Right ventricle myocardium superior (tissue), 1 donor: ENCODE measurements at places on chromosomes 4 and X.

DNA sequence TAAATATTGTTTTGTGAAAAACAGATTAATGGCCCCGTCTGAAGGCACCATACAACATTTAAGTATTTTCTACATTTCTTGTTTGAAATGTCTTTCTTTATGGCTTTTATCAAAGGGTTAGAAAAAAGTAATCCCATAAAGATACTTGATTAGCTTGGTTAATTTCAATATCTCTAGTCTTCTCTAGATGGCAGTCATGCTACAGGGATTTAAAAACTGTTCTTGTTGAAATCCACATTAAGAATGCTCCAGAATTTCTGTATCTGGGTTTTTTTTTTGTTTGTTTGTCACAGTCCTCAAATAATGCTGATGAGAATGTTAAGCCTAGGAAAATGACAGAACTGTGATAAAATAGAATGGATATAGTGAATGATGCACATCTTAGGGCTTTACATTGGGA lies 109.0 kb upstream of the AADAT start:
- no peak for DNase-seq

- DNase-seq: no peak
Measured at GRCh38 chr4:144599621-144600020, 46.3 kb upstream of the HHIP start.

- no peak for DNase-seq
Measured at GRCh38 chr4:56297776-56298175, 89.5 kb downstream of the AASDH start.

DNA sequence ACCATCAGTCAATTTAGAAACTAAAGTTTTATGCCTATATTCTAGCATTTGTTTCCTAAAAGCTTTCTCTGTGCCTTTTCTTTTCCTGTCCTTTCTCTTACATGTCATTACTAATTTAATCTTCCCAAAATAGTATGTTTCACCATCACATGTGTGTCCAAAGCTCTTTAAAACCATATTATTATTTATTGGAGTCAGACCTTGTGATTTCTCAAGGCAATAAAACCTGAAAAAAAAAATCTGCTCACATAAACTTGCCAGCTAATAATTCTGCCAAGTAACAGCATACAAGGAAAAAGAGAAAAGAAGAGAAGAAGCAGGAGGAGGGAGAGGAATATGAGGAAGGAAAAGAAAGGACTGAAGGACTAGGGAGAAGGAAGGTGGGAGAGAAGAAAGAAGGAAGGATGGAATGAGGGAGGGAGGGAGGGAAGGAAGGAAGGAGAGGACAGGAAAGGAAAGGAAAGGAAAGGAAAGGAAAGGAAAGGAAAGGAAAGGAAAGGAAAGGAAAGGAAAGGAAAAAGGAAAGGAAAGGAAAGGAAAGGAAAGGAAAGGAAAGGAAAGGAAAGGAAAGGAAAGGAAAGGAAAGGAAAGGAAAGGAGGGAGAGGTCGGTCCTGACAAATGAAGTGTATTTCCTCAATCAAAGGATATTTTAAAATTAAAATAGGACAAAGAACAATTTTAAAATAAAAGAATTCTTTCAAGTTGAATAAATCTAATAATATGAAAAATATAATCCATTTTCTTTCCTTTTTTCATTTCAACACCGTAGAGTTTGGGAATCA lies 57.4 kb downstream of the ANTXR2 start:
- no peak for DNase-seq

DNA sequence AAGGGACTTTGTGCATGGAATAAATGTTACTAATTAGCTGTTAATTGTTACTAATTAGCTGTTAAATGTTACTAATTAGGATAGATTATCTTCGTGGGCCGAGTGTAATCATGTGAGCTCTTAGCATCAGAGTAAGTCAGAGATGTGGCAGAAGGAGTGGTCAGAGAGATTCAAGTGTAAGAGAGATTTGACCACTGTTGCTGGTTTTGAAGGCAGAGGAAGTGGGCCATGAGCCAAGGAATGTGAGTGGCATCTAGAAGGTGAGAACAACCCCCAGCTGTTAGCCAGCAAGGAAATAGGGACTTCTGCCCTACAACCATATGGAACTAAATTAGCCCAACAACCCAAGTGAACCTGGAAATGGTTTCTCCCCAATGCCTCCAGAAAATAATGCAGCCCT lies 28.2 kb downstream of the ODAPH start:
- no peak for DNase-seq

- DNase-seq: no peak
Measured at GRCh38 chr4:160825644-160826338, 1338.0 kb downstream of the FSTL5 start.

DNA sequence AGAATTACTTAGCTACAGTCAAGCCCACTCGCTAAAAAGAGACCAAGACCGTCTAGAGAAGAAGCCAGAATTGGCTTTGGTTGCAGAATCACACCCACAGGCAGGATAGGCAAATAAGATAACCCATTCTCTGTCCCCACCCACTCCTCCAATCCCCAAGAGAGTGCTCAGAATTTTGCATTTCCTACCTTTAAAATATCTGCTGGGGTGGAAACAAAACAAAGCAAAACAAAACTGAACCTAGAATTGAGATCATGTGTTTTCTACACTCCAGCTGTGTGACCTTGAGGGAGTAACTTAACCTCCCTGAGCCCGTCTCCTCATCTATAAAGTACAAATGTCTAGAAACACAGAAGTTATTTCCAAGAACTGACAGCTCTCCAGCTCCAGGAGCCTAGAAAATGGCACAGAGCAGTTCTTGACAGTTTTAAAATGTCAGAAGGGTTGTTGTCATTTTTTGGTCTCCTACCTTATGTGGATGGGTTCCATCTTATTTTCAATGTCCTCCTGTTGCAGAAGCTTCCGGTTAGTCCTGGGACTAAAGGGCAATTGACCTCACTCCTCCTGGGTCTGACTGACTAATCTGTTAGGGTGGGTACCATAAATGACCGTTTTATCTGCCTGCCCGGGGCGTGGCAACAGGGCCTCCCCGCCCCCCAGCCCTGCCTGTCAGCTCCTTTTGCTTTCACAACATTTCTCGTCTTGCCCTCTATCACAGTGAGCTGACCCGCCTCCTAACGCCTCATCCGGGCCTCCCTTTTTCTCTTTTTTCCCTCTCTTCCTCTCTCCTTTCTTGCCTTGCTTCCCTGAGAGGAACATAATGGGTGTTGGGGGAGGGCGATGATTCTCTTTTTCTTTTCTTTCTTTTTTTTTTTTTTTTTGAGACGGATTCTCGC lies 114.0 kb downstream of the RBM47 start:
- DNase-seq: peak; percentile 44

DNA sequence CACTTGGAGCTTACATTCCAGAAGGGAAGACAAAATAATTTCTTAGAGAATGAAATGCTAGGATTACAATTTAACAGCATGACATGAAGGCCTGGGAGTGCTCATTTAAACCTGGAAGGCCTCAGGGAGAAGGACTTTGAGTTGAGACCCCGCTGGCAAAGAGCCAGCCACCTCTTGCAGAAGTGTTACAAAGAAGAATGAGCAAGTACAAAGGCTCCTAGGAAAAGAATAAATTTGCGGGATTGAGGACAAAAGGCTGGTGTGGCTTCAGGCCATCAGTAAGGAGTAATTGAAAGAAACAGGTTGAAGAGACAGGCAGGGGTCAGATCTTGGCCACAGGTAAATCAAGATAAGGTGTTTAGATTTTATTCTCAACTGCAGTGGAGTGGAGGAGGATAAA lies 3.1 kb upstream of the ELOVL6 start:
- no peak for DNase-seq

DNA sequence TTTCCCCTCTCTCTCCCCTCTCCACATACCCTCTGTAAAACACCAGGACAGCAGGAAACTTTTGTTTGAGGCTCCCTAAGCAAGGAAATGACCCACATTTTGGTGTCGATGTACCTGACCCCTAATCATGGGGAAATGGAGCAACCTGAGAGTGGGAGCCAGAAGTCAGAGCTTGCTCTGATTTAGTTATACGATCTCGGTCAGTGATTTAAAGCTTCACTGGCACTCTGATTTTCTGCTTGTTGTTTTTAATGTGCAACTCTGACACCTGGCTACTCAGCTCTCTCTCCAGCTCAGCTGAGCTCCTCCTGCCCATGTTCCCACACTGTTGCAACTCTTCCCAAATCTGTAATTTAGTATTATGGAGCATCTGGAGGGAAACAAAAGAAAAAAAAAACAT lies 408.6 kb downstream of the ADAM29 start:
- DNase-seq: no peak

- no peak for DNase-seq
Measured at GRCh38 chr4:111761531-111761930, 383.7 kb upstream of the FAM241A start.

- no peak for DNase-seq
Measured at GRCh38 chrX:7146703-7147412, 654 bp upstream of the STS start.

DNA sequence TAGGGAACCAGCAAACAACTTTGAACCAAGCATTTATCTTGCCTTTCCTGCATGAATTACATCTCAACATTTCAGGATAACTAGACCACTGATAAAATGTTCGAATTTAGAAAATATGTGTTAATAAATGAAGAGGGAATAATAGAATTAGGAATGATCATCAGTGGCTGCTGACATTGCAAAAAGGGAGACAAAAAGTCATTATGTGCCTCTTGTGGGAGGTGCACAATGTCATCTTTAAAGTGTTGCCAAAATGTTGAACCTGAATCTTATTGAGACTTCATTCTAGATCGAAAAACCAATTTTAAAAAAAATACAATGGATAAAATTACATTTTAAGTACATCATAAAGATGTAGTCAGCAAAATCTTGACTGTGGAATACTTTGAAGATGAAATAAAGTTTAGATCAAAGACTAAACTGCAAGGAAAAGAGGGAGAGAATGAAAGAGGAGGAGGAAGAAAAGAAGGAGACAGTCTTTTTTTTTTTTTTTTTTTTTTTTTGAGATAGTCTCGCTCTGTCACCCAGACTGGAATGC lies 299.3 kb downstream of the FBXW7 start:
- DNase-seq: no peak

GRCh38 chr4:77201343-77201742 lies 44.3 kb downstream of the CCNG2 start:
- DNase-seq: no peak

DNA sequence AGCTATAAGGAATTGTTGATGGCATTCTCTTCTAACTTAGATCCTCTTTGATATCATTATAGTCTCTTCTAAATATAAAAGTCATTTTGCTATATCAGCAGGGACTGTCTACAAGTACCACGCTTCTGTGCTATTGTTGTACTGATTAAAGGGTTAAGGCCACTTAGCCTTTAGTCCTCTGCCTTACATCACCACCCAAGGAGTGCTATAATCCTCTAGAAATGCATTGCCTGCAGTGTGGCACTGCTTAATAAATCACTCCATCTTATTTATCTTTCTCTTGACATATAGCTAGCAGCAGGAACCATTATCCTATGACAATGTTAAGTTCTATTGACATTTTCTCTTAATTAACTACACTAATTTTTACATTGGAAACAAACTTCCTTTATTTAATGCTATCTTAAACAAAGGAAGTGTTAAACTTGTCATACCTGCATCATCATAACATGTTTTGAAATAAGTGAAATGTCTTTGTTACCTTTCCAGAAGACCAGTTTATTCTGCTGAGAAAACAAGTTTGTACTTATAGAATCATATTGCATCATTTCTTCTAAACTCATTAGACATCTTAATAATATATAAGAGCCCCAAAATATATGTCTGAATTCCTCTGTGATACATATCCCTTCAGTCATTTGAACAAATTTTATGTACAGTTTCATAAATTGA lies 360.9 kb upstream of the ATOH1 start:
- DNase-seq: no peak

- no peak for DNase-seq
Measured at GRCh38 chrX:41095908-41096307, 10.7 kb downstream of the USP9X start.

GRCh38 chr4:127518046-127518445 lies 114.7 kb upstream of the INTU start:
- no peak for DNase-seq

GRCh38 chr4:39046249-39046648 lies 14.0 kb upstream of the TMEM156 start:
- DNase-seq: no peak

DNA sequence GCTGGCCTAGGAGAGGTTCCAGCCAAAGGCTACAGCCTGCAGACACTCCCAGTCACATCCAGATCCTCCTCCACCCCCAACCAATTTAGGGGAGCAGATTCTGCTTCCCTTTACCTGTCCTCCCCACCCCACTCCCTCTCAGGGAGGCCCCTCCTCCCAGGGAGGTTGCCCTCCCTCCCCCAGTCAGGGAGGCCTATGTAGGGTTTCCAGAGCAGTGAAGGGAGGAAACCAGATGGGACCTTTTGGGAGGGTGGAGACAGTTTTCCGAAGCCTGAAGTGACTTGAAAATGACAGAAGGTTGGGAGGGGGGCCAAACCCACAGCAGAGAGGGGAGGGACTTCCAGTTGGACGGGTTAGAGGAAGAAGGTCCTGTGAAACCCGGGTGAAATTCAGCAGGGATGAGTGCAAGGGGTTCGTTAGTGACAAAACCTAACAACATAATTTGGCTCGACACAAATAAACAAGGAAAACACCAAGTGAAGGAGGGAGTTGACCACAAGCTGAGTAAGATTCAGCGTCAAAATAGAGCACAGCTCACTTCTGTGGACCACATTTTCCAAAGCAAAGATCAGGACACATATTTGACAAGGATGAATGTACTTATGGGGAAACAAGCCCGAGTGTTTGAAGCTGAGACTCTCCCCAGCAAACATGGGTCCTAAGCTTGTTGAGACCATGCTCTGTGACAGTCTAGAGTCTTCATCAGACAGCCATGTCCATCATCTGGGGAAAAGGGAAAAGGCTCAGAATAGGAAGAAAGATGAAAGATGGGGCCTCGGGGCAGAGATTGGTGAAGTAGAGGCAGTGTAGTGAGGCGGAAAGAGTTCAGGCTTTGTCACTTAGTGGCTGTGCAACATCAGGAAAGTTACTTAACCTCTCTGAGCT lies 46.4 kb downstream of the PRPS1 start:
- peak; percentile 70 for DNase-seq

- DNase-seq: no peak
Measured at GRCh38 chrX:133627673-133628072, 212.4 kb upstream of the GPC4 start.

GRCh38 chrX:66920296-66920695 lies 281.4 kb upstream of the EDA2R start:
- no peak for DNase-seq

- DNase-seq: no peak
Measured at GRCh38 chr4:162871990-162872389, 294.7 kb downstream of the NAF1 start.
